Osteoblast (primary cell): ENCODE measurements at places on chromosomes 13 and 19. TPM values are rescaled to one million over a fixed set of nuclear protein-coding genes. Genes with fewer than 3 reads are reported as not detected.

GRCh38 chr19:46254776-46255175, 25.2 kb downstream of the IGFL1 start:
- no peak overlapping the region for H3K4me3 ChIP-seq
- DNase-seq = peak; percentile 14
- no peak overlapping the region for H3K27ac ChIP-seq

GRCh38 chr13:90640976-90641375, 706.5 kb upstream of the MIR17HG start:
- no peaks in the 10 kb centered on the region for H3K27me3 ChIP-seq
- H3K4me1 ChIP-seq = no peaks in the 10 kb centered on the region
- H3K27ac ChIP-seq = no peak overlapping the region
- no peaks in the 10 kb centered on the region for H3K36me3 ChIP-seq
- no peak for DNase-seq

DNA sequence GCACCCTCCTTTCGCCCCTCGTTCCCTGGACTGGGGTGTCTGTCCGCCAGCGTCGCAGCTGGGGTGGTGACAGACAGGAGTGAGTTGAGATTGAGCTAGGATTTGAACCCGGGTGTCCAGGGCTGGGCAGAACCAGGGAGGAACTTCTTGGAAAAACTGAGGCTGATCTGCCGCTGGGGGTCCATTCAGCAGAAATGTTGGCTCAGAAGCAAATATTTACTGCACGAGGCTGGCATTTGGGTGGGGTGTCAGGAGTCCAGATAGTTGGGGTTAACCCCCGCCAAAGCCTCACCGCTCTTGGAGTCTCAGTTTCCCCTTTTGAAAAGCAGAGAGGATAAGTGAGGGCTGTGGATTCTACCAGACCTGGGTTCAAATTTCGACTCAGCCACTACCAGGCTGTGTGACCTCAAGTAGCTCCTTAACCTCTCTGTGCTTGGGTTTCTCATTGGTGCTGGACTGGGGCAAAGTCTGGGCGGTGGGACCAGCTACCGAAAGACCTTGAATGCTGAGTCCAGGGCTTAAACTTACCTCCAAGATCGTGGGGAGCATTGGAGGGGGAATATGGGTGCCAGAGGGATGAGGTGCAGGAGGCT, 20.9 kb downstream of the MAST3 start:
- peaks cover 17% of the 10 kb centered on the region for H3K4me1 ChIP-seq
- H3K27ac ChIP-seq = no peak overlapping the region
- no peaks in the 10 kb centered on the region for H3K27me3 ChIP-seq
- DNase-seq = peak; percentile 83

GRCh38 chr19:7718668-7719067, 13.2 kb downstream of the CLEC4G start:
- H3K4me1 ChIP-seq = no peaks in the 10 kb centered on the region
- DNase-seq = no peak
- H3K27ac ChIP-seq = no peak overlapping the region
- no peak overlapping the region for H3K4me3 ChIP-seq

DNA sequence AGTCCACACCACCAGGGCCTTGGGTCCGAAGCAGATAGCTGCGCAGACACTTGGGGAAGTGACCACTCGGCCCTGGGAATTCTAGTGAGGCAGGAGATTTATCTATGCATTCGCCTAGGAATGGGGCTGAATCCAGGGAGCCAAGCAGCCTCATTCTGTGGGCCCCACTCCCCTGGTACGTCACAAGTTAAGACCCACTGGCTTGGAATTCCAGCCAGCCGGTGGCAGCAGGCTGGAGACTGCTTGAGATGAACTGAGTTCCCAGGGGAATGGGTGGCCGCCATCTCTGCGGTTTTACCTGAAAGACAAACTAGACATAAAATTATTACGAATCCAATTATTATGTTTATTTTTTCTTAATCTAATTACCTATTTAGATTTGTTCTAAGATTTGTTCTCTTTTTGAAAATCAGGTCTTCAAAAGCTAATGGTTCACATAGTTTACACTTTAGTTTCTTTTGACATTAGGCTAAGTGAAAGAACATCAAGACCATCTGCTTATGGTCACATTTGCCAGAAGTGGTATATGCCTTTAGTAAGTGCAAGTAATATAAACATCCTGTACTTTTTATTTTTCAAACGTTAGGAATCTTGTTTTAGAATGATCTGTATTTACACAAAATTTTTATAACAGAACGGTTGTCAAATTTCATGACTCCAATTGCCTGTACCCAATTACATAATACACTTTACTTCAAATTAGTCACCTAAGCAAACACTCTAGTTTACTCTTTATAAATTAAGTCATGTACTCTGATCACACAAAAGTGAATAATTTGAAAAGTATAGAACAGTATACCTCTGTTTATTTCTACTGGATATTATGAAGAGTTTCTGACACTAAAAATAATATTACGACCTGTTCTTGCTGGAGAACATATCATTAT, 74.4 kb downstream of the SLITRK6 start:
- H3K36me3 ChIP-seq = no peaks in the 10 kb centered on the region
- H3K27ac ChIP-seq = no peak overlapping the region
- no peak for DNase-seq
- H3K27me3 ChIP-seq = no peaks in the 10 kb centered on the region

The CD37 gene
- 0.36 TPM in 1 of 2 replicates, not detected in the other for total RNA-seq

DNA sequence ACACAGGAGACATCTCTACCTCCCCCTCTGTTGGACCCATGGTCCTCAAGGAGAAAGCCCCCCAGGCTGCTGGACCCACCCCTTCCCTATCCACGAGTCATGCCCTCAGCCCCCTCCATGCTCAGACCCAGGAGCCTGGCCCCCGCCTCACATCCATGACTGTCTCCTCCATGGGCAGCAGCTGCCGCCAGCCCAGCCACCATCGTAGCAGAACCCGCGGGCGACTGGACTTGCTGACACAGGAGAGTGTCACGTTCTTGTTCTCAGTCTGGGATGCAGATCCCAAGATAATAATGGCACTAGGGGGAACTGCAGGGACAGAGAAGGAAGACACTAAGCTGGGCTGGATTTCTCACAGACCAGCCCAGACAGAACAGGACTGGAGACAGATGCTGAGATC, 3.8 kb downstream of the NPHS1 start:
- DNase-seq = no peak
- H3K4me1 ChIP-seq = no peaks in the 10 kb centered on the region
- no peak overlapping the region for H3K27ac ChIP-seq
- no peak overlapping the region for H3K4me3 ChIP-seq
- no peaks in the 10 kb centered on the region for H3K36me3 ChIP-seq

GRCh38 chr13:88022431-88023208, 351.4 kb downstream of the SLITRK5 start:
- no peak for DNase-seq
- H3K4me3 ChIP-seq = no peak overlapping the region
- H3K27ac ChIP-seq = no peak overlapping the region

- no peak for DNase-seq
- no peaks in the 10 kb centered on the region for H3K27me3 ChIP-seq
- no peaks in the 10 kb centered on the region for H3K36me3 ChIP-seq
Observed at GRCh38 chr13:52892925-52893324, 44.5 kb upstream of the PCDH8 start.

GRCh38 chr19:4360641-4361151, 17.3 kb downstream of the MPND start:
- H3K27ac ChIP-seq = no peak overlapping the region
- no peaks in the 10 kb centered on the region for H3K27me3 ChIP-seq

DNA sequence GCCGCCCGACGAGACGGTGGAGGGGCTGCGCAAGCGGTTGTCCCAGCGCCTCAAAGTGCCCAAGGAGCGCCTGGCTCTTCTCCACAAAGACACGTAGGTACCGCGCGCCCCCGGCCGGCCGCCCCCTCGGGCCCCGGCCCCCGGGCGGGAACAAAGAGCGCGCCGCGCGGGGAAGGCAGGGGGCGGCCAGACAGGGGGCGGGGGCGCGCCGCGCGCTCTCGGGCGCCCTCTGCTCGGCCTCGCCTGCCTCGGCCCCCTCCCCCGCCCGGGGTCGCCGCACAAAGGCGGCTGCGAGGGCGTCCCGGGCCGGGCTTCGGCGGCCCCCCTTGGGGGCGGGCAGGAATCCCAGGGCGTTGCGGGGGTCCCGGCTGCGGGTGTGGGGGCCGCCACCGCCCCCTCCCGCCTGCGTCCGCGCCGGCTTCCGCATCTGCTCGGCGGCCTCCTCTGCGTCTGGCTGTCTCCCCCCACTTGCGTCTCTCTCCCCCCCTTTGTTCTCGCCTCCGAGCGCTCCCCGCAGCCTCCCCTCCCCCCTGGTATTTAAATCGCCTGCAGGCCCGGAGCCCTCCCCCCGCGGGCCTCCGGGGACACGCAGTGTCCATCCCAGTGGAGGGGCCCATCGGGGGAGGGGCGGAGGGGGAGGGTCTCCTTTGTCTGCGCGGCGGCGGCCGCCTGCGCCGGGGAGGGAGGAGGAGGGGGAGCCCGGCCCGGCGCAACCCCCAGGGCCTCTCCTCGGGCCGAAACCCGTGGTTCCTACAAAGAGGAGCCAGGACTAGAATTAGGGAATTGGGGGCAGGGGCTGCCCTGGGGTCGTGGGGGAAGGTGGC, 2.3 kb downstream of the MIDN start:
- peaks cover 31% of the 10 kb centered on the region for H3K36me3 ChIP-seq
- peak overlapping the region; percentile 69 for H3K27ac ChIP-seq
- H3K27me3 ChIP-seq = no peaks in the 10 kb centered on the region
- DNase-seq = peak; percentile 88
